Stimulated activated CD4-positive, alpha-beta T cell treated with anti-CD3 and anti-CD28 coated beads, Interleukin-4, amount 100 ng/mL, for 1 hour (primary cell): ENCODE measurements at places on chromosomes 4 and X.

- no peak for DNase-seq
Observed at GRCh38 chrX:145843146-145843904, 25.7 kb downstream of the SLITRK2 start.

DNA sequence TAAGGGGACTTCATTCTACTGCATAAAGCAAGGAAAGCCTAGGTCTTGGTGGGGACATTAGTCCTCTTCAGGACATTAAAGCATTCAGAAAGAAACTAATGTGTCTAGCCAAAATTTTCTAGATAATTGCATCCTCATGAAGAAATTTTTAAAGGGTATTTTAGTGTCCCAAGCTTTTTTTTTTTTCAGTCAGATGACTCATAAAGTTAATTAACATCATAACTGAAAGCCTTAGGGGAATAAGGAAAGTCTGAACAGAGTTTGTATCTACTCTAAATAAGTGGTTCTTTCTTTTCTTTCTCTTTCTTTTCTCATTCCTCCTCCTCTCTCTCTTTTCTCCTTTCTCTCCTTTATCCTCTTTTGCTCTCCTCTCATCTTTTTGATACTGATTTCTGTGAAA, 202.4 kb downstream of the ADAMTS3 start:
- no peak for DNase-seq

- no peak for DNase-seq
Observed at GRCh38 chrX:133190877-133191738, 27.0 kb downstream of the TFDP3 start.

- no peak for DNase-seq
Observed at GRCh38 chr4:53854991-53855568, 209.3 kb downstream of the CHIC2 start.

GRCh38 chrX:34631479-34632220, 25.4 kb downstream of the TMEM47 start:
- no peak for DNase-seq

- DNase-seq: no peak
Observed at GRCh38 chrX:128634754-128635153, 582.6 kb upstream of the ACTRT1 start.

- no peak for DNase-seq
Observed at GRCh38 chrX:104310657-104311254, 56.0 kb upstream of the ESX1 start.

GRCh38 chrX:31421441-31421840, 349.6 kb upstream of the FTHL17 start:
- no peak for DNase-seq

DNA sequence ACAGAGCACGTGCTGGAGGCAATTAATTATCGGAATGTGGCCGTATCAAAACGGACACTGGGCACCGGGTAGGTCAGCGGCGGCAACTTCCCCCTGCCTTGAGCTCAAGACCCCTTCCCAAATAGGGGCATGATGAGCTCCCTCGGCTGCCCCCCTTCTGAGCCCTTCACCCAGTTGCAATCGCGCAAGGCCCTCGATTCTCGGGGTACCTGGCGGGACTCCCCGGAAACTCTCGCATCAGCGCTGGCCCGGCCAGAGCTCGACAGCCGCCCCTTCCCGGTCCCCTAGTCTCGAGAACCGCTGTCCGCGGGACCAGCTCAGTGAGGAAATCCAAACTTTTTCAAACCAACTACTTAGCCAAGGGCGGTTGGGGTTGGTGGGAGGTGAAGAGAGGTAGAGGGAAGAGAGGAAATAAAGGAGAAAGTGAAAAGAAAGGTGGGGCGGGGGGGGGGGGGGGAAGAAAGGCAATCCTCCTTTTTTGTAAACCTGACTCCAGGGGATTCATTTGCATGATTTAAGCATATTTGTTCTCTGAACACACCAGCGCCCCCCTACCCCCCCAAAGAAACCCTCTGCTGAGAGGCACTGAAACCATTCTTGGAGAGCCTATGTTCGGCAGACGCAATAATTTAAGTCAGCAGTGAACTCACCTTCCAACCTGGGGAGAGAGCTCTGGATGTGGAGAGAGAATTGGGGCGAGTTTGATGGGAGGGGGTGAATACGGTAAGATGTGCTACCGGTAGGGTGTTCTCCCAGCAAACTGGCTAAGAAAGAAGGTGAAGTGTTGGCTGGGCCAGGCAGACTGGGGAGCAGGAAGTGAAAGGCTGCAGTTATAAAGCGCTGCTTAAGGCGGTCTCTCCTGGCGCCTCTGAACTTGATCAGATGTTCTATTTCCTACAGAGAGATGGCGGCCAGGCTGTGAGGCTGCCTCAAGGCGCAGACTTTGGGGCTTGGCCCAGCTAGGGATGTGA, 2.0 kb upstream of the ZIC3 start:
- DNase-seq: no peak

DNA sequence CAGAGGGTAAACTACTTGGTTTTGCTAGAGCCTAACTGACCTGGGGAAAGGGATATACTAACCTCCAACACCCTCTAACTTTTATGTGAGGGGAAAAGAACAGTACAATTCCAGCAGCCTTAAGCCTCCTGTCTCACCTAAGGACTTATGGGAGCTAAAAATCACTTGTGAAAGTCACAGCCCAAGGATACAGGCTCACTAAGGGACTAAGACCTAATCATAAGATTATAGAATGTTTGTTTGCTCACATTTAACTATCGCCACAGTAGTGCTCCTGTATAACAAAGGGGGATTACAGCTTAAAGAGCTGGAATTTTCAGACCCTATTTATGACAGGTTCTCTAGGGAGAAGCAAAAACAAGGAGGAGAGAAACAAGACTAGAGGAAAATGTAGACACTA, 548.7 kb downstream of the DACH2 start:
- DNase-seq: no peak

GRCh38 chrX:17634542-17635207, 102.6 kb upstream of the SCML1 start:
- no peak for DNase-seq

- no peak for DNase-seq
Observed at GRCh38 chrX:111868726-111869638, 7.0 kb upstream of the TRPC5OS start.

- no peak for DNase-seq
Observed at GRCh38 chrX:147978931-147979330, 2.2 kb upstream of the FMR1NB start.

DNA sequence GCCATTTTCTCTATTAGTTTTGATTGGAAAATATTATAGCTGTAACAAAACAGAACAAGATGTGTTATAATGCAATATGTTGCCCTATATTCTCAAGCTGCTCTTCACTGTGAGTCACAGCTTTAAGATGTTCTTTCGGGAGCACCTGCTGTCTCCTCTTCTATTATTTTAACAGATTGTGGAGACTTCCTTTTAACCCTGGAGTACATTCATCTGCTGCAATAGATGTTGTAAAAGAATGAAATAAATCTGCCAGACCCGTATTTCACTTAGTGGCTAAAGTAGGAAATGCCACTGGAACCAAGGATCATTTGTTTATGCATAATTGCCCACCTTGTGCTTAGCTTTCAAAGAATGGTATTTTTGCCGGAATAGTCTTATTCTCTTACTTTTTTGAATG, 11.1 kb downstream of the LSM6 start:
- DNase-seq: no peak

DNA sequence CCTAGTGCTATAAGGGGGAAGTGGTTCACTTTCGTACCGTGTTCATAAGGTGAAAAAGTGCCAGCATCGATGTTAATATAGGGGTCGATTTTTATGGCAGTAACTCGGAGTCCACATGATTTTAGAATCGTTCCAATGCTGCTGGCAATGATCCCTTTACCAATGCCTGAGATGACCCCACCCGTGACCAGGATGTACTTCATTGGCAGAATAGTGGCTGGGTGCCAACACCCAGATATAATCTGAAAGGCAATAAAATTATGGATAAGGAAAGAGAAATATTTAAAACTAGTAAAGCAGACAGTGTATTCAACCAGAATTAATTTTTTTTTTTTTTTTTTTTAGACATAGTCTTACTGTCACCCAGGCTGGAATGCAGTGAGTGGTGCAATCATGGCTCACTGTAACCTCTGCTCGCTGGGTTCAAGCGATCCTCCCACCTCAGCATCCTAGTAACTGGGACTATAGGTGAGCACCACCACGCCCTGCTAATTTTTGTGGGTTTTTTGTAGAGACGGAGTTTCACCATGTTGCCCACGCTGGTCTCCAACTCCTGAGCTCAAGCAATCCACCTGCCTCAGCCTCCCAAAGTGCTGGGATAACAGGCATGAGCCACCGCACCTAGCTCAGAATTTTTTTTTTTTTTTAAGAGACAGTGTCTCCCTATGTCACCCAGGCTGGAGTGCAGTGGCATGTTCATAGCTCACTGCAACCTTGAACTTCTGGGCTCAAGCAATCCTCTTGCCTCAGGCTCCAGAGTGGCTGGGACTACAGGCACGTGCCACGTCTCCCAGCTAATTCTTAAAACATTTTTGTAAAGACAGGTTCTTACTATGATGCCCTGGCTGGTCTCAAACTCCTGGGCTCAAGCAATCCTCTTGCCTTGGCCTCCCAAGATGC, 9.5 kb downstream of the CTPS2 start:
- DNase-seq: no peak

DNA sequence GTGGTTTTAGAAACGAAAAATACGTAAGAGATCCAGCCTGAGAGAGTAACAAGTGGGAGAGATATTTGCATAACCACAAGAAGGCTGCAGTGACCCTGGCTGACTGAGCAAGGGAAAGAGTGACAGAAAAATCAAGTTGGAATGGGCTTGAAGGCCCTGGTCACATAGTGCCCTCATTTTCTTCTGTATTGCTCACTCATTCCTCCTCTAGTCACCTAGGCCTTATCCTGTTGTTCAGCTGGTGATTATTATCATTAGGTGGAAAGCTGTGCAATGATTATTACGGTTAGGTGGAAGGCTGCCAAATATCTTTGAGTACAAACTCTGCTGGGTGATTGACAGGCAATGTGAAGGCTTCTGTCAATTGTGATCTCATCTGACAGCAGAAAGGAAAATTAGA, 2384.1 kb downstream of the PCDH7 start:
- DNase-seq: no peak
